ENCODE measurements at places on chromosomes 5 and 9.

- DNase-seq, result no peak
These were observed 59.3 kb downstream of the TRIO start for GRCh38 chr5:14202462-14202861.

DNA sequence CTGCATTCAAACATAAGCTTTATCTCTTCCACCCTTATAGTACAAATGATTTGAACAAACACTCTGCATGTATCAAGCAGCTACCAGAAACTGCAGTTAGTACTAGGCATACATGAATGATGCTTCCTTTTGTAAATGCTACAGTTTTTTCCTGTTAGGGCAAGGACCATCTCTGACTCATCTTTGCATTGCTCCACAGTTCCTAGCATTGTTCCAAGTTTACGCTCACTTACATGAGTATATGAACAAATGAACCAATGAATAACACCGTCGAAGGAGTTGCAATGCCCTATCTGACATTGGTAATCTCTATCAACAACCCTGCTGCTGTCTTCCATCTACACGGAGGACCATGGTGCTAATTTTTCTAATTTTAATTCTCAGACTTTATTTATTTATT is 2.1 kb upstream of the ALDH7A1 start:
- peak; percentile 15 for DNase-seq

GRCh38 chr5:4158750-4159447 is 563.3 kb downstream of the IRX1 start:
- DNase-seq, result no peak

DNA sequence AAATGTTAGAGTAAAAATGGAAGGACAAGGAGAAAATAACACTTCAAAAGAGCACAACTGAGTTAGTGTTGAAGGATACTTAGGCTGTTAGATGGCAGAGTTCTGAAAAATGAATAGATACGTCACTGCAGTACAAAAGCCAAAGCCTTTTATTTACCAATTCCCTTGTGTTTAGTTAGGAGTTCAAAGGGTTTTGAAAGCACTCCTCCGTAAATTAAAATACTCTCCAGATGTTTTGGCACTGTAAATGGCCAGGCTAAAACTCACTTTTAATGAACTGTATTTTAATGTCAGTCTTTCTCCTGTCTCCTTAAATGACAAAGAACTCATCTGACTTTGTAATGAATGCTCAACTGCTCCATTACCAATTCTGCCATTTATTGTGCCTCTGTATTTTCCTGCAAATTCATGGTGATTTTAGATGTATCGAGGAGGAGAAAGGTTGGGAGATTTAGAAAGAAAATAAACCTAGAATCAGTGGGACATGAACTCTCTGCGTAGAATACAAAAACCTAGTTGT is 1727.2 kb downstream of the MAT2B start:
- DNase-seq, result no peak

DNA sequence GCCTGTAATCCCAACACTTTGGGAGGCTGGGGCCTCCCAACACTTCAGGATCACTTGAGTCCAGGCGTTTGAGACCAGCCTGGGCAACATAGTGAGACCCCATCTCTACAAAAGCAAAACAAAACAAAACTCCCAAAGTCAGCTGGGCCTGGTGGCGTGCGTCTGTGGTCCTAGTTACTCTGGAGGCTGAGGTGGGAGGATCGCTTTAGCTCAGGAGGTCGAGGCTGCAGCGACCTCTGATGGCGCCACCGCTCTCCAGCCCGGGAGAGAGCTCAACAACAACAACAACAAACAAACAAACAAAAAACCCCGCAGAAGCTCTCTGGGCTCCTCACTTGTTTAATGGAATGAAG is 528 bp downstream of the ACOT12 start:
- DNase-seq, result no peak

DNA sequence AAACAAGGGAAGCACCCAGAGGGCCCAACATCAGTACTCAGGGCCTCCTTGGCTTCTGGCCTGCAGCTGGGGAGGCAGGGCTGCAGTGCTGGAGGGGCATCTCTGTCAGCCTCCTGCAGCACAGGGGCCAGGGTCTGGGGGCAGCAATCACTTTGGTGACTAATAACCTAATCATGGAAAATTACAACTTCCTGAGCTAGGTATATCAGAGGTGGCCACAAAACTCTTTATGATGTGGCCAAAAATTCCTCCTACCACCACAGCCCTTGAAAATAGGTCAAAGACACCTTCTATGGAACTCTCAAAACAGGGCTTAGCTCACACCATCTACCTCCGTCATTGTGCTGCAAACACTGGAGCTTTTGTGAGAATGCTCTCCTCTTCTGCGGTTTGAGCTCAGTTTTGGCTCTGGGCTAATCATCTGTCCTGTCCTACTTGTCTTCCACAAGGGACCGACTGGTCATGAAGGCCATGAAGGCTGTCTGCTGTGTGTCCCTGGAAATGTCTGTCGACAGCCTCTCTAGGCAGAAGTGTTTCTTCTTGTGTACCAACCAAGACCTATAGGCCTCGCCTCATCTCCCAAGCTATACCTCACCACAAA is 28.6 kb downstream of the CSF2 start:
- DNase-seq, result no peak

DNA sequence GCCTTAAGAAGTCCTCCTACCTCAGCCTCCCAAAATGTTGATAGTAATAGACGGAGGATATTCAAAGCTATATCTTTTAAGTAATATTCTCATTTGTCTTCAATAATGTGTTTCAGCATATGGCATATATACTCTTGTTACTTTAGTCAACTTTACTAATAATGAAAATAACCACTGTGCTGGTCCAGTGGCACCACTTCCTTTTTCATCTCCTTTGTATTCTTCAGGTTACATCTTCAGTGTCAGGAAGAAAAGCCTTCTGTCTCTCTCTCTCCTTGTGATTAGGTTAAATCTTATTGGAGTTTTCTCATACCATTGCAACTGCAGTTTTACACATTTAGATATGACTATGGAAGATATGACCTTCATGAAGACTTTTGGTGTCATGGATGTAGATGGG is 31.3 kb downstream of the PARP8 start:
- DNase-seq, result no peak

DNA sequence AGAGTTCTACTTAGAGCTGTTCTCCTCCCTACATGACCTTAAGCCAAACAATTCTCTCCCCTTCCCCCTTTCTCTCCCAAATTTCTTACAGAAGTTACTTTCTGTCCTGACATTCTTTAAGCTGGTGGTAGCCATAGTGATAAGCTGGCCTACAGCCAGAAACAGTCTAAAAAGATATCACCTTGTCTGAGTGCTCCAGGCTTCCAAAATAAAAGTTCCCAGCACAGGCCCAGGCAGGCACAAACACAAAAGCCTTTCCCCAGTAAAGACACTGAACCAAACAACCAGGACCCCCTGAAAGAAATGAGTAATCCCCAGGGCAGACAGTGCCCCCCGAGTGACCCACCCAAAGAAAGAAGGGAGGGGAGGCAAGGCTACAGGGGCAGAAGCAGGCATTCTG is 19.2 kb downstream of the SIL1 start:
- no peak for DNase-seq

- no peak for DNase-seq
These were observed 130.4 kb downstream of the TMEM174 start for GRCh38 chr5:73303148-73304079.

- no peak for DNase-seq
These were observed 539.8 kb downstream of the PRELID2 start for GRCh38 chr5:145295236-145295835.

- DNase-seq, result peak; percentile 35
These were observed 324.7 kb downstream of the TLE4 start for GRCh38 chr9:79896390-79896980.

DNA sequence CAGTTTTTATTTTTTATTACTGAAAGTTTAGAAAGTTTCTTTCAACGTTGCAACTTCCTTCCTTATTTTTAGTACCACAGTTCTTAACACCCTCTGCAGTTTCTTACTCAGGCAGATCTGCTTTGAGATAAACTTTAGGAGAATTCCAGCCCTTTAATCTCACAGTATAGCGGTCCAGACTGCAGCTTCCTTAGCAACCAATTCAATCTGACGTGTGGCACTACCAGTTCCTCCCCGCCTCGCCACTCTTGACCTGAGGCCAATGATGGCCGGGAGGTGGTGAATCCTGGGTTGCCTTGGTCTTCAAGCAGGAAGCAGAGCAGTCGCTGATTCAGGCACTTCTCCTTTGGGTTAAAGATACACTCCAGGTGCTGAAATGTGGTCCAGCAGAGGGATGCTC is 334.3 kb upstream of the TRPC7 start:
- DNase-seq, result no peak

- DNase-seq, result no peak
These were observed 3.8 kb upstream of the NPDC1 start for GRCh38 chr9:137049544-137050449.

DNA sequence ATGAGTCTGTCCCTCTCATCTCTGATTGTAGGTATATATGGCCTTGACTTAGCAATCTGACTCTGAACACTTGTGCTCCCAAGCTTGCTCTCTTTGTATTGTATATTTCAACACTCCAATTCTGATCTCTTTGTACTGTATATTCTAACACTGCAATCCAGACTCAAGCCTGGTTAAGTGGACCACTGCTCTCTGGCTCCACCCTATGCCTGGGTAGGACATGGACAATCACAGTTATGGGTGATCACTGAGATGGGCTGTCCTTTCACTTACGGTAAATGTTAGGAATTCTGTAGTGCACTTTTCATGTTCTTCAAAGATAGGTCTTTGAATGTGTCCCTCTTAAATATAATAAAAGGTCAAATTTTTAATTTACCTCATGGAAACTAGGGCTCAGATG is 165.1 kb downstream of the TLR4 start:
- no peak for DNase-seq

DNA sequence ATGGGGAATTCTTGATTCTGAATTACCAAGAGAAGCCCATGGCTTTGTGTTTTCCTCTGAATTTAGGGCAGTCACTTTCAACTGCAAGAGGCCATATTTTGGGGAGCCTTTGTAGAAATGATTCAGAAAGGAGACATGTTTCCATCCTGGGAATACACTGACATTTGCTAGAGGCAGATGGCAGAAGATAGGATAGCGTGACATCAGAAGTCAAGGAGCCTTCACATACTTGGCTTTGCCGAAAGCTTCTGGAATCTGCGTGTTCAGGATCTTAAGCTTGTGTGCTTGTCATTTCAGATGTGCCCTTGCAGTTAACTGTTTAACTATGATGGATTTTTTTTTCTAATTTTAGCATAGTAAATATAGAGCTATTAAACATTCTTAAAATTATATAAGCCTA is 296.2 kb downstream of the ARHGEF28 start:
- DNase-seq, result no peak

GRCh38 chr5:172088801-172089200 is 82.4 kb upstream of the FBXW11 start:
- no peak for DNase-seq

GRCh38 chr9:2093920-2094597 is 78.9 kb downstream of the SMARCA2 start:
- DNase-seq, result peak; percentile 1

DNA sequence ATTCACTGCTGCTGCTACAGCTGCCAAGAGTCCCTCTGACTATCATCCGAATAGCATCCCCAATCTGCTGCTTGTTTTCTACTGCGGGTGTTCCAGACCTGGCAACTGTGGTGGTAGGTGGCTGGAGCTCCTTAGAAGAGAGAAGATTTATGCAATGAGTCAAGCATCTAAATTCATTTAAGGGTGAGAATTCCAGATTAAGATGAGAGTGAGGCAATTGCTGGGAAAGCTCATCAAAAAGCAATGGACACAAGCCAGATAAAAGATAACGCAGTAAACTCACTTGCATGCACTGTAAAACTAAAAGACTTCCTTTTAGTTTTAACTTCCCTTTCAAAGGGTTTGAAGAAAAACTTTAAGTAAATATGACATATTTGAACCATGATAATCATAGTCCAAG is 3.9 kb downstream of the PLK2 start:
- no peak for DNase-seq

- no peak for DNase-seq
These were observed 201.8 kb downstream of the CDH12 start for GRCh38 chr5:22651355-22651754.

GRCh38 chr9:34318163-34318790 is 10.8 kb downstream of the KIF24 start:
- no peak for DNase-seq

DNA sequence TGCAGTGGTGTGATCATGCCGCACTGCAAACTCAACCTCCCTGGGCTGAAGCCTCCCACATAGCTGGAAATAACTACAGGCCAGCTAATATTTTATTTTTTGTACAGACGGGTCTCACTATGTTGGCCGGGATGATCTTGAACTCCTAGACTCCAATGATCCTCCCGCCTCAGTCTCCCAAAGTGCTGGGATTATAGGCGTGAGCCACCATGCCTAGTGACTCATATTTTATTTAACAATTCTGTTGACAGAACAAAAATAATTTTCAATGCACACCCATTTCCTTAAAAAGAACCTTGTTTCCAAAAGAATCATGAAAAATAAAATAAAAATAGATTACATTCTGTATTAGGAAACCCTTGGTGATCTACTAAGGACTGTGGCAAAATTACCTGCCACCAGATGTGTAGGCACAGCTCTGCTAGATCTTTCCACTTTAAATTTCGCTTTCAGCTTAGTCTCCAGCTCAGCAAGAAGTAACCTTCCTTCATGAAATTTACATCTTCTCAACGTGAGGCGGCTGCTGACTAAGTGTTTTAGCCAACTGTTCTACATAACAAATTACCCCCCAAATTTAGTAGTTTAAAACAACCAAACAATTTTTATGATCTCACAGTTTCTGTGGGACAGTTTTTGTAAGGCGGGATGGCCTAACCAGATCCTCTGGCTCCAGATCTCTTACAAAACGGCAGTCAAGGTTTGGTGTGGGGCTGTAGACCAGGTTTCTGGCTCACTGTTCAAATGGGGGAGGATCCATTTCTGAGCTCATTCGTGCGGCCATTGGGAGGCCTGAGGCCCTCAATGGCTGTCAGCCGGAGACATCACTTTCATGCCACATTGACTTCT is 32.6 kb upstream of the GOLPH3 start:
- no peak for DNase-seq

DNA sequence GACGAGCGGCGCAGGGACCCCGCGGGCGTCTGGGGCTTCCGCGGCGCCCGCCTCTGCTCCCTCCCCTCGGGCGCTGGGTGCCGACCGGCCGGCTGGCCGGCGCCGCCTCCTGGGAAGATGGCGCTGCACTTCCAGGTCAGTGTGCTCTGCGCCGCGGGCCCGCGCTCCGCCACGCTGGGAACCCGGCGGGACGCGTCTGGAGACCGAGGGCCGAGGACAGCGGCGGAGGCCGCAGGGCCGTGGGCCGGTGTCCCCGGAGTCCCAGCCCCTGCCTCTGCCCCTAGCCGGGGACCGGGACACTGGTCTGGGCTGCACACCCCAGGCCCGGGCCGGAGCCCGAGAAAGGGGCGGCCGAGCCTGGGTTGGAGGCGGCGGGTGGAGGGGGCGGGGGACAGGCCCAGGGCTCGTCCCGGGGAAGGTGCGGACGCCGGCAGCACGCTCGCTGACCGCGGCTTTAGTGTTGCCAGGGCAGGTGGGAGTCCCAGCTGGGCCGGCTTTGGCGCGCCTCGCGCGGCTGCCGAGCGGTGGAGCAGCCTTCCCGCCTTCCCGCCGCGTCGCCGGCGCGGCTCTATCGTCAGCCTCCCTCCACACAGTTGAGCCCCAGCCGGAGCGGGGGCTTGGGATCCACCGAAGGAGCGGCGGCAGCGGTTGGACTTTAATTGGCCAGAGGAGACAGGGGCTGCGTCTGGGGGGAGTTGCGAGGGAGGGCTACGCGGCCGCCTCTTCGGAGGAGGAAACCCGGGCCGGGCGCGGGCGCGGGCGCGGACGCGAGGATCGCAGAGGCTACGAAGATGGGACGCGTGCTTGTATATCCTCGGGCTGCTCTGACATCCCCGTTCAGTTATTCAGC is at the start of gene RANBP17:
RANBP17 (plus strand) TSS at position 102 of the 850 bp plus-strand sequence.
- DNase-seq, result peak; percentile 80
